ENCODE measurements at places on chromosomes 5 and 9.
A peak's percentile ranks its signal among the peaks of the same experiment; 100 is the strongest.

DNA sequence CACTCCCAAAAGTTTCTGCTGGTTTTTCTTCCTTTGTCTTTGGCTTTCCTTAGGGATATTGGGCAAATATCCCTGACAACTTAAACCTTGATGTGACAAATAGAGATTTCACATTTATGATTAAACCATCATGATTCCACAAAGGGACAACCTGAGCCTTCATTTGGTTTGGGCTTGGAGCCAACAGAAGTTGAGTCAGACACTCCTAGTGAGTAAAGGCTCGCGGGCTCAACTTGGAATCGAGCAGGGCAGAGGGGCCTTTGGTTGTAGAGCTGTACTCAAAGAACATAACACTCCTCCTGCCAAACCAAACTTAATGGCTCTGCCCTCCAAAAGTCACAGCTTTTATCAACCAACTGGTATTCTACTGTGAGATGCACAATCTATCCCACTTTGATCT, 290.2 kb upstream of the MAP3K1 start:
- DNase-seq, result no peak

GRCh38 chr5:91490316-91490715, 107.2 kb upstream of the ARRDC3 start:
- DNase-seq, result no peak

DNA sequence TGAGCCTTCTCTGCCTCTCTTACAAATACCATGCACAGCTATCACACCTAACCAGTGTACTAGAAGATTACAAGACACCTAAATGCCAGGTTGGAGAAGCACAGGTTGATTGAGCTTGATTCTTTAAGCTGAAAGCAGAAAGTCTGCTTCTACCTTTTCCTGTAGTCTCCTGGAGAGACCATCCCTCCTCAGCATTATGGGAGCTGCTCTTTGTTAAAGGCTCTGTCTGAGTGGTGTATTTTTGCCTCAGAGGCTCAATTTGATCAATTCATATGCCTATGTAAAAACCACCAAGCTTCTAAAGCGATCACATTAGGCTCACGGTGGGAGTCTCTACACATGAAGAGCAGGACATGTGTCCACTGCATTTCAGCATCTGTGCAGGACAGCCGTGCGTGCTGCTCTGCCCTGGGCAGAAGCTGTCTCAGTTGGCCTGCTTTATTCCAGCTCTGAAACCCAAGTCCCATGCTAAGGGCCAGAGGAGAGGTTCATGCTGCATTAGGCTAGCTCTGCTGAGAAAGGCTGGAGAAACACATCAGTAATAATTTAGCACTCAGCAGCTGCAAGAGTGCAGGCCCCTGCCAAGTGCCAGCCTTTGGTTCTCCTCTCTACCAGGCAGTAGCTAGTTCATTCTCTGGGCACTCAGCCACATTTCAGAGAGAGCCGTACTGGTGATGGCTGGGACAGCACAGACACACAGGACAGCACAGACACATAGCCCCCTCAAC, 41.7 kb downstream of the TMEM167A start:
- DNase-seq, result no peak

DNA sequence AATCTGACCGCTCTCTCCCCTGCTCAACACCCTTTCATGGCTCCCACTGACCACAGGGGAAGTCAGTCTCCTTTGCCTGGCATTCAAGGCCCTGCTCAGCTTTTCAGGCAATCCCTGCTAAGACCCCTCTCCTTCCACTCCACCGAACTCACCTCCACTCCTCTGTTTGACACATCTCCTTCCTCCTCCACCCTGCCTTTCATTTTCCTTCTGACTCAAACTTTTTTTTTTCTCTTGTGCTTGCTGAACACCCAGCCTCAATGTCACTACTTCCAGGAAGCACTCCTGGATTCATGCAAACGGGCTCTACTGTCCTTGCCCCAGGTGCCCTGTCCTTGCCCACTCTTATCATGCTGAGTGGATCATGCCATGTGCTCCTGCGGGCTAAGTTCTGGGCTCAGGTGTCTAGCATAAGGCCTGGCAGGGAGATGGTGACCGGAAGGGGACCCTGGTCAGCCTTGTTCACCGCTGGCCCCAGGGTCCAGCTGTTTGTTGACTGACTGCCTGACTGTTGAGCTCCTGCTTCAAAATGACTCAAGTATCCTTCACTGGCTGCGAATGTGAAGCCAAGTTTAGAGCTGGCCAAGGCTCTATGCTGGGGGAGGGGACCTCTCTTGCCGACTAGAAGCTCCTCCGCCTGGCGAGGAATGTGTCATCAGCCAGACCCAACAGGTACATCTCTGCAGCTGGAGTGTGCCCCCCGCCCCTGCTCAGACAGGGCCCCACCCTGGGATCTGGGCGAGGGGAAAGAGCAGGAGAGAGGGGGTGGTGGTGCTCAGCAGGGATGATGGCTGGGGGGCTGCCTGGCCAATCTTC, 6.2 kb downstream of the NR5A1 start:
- DNase-seq, result no peak

DNA sequence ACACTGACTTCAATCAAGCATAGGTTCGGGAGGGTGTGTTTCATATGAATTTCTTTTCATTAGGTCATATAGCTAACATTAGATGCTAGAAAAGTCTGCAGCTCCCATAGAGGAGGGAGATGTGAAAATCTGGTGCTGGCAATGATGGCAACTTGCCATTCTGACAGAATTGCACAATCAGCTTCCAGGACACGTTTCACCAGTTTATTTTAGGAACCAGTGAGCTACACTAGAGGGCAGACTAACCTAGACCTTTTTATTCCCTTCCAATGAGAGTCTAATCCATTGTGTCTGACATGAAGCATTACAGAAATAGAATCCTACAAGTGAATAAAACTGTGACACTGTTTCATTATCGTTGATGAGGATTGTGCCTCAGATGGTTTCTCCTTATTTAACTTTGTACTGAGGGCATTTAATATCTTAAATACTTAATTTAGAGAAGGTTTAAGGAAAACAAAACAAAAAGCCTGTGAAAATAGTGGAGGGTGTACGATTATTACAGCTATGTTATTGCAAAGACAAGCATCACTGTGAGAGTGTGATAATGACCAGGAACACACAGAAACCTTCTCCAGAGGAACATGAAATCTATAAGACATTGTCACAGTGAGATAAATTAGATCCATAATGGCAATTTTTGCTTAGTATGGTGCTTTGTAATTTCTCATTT, 363.3 kb upstream of the RPS23 start:
- DNase-seq, result peak; percentile 36

- DNase-seq, result no peak
Observed at GRCh38 chr5:135386096-135386495, 12.9 kb downstream of the MACROH2A1 start.

- no peak for DNase-seq
Observed at GRCh38 chr5:60386436-60387050, 313.4 kb downstream of the DEPDC1B start.

Data from BJ (cell line).